ENCODE measurements at places on chromosomes 4 and X.

GRCh38 chr4:105599932-105600655 lies 47.7 kb downstream of the ARHGEF38 start:
- no peak for ATAC-seq

- no peak for ATAC-seq
These were observed 497.6 kb downstream of the STIM2 start for GRCh38 chr4:27358269-27358668.

DNA sequence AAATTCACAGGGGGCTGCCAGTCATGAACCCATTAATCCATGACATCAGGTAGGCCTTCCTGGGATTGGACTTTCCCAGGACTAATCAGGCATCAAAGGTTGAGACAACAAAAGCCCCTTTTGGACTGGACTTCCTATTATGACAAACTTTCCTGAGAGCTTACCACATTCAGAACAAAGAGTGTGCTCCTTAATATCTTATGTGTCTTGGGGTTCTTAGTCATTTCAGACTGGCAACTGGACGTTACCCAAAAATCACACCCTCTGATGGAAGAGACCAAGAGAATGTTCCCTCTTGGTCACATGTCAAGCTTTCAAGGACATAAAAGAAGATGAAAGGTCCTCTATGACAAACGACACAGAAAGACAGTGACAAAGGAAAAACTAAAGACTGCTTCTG lies 31.6 kb upstream of the PPP1R2C start:
- no peak for ATAC-seq

DNA sequence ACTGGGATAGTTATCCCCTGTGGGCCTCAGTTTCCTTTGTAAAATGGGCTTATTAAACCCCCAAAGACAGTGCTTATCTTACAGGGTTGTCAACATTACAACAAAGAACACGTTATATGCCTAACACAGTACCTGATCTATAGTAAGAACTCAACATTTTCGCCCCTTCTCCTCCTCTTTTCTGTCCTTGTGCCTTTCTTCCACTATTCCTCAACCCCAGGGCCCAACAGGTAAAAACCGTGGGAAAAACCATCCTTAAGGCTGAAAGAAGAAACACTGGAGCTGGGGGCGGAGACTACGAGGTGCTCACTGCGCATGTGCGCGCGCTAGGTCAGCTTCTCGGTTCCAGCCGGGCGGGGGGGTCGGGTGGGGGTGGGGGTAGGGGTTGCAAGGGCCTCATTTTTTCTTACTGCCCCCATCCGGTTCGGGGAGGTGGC lies 426 bp upstream of the XIAP start:
- peak; percentile 57 for ATAC-seq

DNA sequence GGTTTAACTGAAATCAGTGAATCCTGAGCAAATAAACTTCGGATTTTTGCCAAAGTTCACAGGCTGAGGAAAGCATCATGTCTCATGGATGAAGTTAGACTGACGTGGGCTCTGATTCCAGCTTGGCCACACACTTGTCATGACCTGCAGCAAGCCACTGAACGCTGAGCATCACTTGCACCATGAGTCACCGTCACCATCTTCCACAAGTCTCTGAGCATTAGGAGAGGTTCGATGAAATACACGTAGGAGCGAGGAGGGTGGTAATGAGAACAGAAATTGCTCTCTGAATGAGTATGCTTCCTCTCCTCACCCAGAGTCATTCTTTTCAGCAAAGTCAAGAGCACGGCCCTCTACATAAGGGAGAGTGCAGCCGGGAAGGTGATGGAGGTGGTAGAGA lies 3.8 kb upstream of the TRIML2 start:
- no peak for ATAC-seq

DNA sequence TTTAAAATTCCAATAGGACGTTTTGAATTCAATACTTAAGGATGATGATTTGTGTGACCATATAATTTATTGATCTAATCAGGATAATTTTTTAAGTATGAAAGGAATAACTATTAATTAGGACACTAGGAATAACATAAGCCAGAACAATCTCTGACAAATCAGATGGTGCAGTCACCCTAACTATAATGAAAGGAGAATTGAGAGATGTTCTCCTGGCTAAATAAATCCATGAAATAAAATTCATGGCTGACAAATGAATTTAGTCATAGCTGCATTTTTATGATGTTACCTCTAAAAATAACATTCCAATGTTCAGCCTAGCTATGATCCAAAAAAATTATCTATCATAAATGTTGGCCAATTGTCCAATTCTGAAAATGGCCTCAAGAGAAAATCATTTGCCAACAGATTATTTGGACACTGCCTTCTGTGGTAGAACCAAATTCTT lies 190.6 kb upstream of the NEIL3 start:
- ATAC-seq: peak; percentile 69

GRCh38 chr4:159308566-159309340 lies 205.9 kb downstream of the RAPGEF2 start:
- ATAC-seq: peak; percentile 85

DNA sequence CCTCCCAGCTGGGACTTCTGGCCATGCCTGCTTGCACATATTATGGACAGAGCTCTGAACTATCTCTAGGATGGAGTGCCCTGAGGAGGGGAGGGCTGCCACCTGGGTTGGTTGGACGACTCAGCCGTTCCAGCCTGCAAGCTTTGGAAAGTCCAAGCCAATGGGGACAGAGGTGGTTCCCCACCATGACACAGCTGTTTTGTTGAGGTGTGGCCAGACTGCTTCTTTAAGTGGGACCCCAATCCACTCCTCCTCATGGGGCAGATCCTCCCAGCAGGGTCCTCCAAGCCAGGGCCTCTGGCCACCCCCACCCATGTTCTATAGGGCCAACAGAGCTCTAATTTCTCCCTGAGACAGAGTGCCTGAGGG lies 22.7 kb downstream of the F8A3 start:
- ATAC-seq: no peak

All from SK-N-SH treated with all-trans-retinoic acid at 6 μM for 48 hours (cell line).